ENCODE measurements at places on chromosomes 7 and 10.

DNA sequence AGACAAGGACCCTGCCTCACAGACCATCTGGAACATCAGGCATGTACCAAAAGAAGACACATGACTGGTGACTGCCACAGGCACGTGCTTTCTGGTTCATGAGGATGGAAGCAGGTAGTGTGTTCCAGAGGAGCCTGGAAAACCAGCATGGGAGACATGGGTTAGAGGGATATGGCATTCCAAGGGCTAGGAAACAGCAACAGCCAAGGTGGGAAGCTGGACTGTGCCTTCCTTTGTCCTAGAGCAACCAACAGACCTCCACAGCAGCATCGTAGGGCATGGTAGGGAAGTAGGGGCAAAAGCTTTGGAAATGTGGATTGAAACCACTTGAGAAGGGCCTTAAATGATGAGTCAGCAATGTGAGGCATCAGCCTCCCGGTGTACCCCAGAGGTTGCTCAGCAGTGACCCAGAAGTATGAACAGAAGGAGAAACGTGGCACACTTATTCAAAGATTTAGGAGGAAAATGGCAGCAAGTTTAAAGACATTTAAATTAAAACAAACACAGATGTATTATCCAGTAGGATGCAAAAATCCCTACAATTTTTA, 51.0 kb downstream of the PRLHR start:
- DNase-seq: no peak

GRCh38 chr7:146150153-146150552, 33.6 kb downstream of the CNTNAP2 start:
- no peak for DNase-seq

DNA sequence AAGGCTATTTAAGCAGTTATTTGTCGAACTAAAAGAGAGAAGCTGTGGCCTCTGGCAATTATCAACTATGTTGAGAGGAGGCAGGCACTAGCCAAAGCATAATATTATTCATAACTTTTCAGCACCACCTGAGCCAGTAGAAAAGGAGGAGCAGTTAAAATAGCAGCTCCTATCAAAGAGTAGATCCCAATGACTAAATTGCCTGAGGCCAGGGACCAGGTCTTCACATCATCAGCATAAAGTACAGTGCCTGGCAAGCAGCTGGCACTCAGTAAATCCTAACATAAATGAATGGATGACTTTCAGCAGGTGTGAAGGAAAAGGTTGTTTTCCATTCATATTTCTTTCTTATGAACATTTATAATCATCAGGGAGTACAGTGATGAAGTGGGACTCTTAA, 309.0 kb upstream of the IMMP2L start:
- no peak for DNase-seq

- no peak for DNase-seq
Measured at GRCh38 chr7:130322615-130323014, 22.0 kb upstream of the CPA5 start.
